ENCODE measurements at places on chromosomes 2 and 18.
A peak's percentile ranks its signal among the peaks of the same experiment; 100 is the strongest.

GRCh38 chr2:60966507-60967405, 50.8 kb upstream of the PEX13 start:
- DNase-seq = no peak

- no peak for DNase-seq
Observed at GRCh38 chr2:68411397-68412126, 46.5 kb downstream of the PLEK start.

DNA sequence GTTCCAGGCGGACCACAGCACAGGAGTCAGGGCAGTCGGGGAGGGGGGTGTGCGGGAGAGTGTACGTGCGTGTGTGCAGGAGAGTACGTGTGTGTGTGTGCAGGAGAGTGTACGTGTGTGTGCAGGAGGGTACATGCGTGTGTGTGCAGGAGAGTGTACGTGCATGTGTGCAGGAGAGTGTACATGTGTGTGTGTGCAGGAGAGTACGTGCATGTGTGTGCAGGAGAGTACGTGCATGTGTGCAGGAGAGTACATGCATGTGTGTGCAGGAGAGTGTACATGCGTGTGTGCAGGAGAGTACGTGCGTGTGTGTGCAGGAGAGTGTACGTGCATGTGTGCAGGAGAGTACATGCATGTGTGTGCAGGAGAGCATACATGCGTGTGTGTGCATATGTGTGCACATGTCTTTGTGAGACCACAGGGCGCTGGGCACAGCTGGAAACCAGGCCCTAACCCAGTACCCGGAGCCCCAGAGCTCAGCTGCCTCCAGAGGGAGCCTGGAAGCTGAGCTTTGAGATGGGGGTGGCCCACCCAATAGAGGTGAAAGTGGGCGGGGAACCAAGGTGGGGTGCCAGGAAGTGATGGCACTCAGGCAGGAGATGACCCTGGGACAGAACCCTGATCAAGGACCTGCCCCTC, 13.9 kb upstream of the KLHL30 start:
- DNase-seq = no peak

DNA sequence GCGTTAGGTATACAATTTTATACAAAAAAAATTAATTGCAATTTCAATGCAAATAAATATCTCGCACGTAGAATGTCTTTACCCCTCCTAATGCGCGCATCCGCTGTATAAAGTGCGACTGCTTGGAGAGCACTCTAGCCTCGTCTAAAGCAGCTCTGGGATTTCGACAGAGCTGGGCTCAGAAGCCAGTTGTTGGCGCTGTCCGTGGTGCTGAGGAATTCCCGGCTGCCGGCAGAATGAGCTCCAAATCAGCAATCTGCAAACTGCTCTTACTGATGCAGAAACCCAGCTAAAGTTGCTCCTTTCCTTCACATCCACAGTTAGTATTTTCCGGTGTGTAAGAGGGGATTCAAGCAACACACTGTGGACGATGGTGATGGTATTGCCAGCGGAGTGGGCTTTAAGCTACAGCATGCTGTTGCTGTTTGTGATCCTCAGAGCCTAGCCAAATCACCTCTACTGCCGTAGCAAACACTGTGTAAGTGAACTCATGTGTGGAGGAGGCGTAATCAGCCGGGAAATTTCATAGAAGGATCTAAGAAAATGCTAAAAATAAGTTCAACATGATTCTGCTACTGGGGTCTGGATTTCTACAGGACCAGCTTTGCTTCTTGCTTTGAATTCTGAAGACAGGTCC, at the start of gene VWC2L:
TSS of gene VWC2L (plus strand) at position 137 of the 637 bp plus-strand sequence. CDS start 3,140 bp downstream, outside the sequence.
- no peak for DNase-seq

- DNase-seq = no peak
Observed at GRCh38 chr2:75432761-75433361, 127.9 kb downstream of the EVA1A start.

GRCh38 chr2:153478289-153479261, at the start of gene RPRM:
RPRM (minus strand) TSS chr2:153478762; CDS start chr2:153478565, 197 bp downstream.
- peak; percentile 51 for DNase-seq

- DNase-seq = no peak
Observed at GRCh38 chr2:102193074-102193473, 6.3 kb downstream of the IL1RL2 start.

DNA sequence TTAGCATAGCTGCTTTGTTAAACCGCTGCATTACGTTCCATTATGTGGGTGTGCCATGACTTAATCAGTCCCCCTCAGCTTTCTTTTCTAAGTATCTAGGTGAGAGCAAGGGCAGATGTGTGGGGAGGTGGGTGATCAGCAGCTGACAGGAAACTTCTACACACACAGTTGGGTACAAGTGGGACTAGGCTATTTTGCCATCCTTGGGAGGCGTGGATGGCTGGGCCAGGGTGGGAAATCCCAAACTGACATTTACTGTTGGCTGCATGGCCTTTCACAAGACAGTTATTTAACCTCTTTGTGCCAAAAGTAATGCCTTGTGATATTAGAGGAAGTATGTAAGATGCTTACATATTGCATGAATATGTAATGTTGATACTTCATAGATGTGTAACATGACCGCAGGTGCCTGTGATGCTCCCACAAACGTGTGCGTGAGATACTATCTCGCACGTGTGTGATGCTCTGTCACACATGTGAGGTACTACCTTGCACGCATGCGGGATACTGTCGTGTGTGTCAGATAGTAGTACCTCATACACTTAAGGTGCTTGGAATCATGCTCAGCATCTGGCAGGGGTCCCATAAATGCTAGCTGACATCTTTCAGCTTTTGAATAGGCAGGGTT, 314.5 kb downstream of the PRKCE start:
- no peak for DNase-seq

DNA sequence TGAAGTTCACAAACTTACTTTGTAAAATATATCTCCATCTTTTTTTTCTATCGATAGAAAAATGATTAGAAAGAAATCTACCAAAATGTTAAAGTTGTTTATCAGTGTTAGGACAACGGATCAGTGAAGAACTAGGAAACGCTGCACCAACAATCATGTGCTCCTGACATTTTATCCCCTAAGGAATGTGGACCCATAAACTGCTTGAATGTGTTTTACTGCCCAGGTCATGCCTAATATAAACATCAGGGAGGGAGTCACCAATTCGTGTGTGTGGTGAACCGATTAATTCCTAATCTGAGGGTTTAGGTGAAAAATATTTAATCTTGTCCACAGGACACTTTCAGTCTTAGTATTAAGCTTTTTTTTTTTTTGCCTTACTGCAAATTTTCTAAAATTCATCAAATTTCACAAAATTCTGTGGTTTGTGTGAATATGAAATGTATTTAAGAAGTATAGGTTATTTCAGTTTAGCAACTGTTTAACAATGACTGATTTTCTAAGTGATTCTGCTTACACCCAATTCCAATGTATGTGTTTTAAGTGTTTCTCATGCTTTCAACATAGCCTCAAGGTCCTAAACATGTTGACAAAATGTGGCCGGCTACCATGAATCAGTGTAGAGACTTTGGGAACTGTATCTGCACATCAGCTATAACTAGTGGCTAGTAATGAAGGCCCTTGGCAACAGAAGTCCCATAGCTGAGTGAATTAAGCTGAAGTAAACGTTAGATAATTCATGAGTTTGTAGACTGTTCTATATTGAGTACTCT, 11.1 kb upstream of the KIDINS220 start:
- no peak for DNase-seq

Measured in CD4-positive, alpha-beta T cell treated with Interleukin-1 beta for 1 hour (primary cell).